ENCODE measurements at places on chromosomes 4 and X. TPM values are rescaled to one million over a fixed set of nuclear protein-coding genes. Genes with fewer than 3 reads are reported as not detected.
A peak's percentile ranks its signal among the peaks of the same experiment; 100 is the strongest.

DNA sequence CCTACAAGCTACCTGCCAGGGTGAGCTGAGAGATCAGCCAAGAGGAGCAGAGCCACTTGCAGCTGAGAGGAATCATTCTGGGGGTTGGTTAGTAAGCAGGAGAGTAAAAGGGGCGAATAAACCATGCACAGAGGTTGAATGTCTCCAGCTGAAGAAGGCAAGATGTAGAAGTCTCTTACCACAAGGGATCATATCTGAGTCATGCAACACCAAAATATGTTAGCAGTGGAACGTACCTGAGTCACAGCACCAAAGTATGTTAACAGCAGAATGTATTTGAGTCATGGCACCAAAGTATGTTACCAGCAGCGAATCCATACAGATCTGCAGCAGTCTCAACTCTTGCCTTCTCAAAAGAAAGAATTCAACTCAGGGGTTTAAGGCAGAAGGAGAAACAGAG lies 29.9 kb downstream of the C4orf51 start:
- no peak overlapping the region for H3K27ac ChIP-seq
- no peak overlapping the region for H3K4me3 ChIP-seq
- H3K4me1 ChIP-seq, result no peaks in the 10 kb centered on the region
- H3K36me3 ChIP-seq, result no peaks in the 10 kb centered on the region

GRCh38 chr4:150252306-150252705 lies 174.1 kb downstream of the DCLK2 start:
- H3K27me3 ChIP-seq, result no peaks in the 10 kb centered on the region
- no peaks in the 10 kb centered on the region for H3K36me3 ChIP-seq
- no peak for DNase-seq
- no peaks in the 10 kb centered on the region for H3K4me1 ChIP-seq
- no peak overlapping the region for H3K4me3 ChIP-seq

- no peaks in the 10 kb centered on the region for H3K4me1 ChIP-seq
- no peak overlapping the region for H3K27ac ChIP-seq
- no peaks in the 10 kb centered on the region for H3K36me3 ChIP-seq
Measured at GRCh38 chrX:39982948-39983347, 114.8 kb downstream of the BCOR start.

DNA sequence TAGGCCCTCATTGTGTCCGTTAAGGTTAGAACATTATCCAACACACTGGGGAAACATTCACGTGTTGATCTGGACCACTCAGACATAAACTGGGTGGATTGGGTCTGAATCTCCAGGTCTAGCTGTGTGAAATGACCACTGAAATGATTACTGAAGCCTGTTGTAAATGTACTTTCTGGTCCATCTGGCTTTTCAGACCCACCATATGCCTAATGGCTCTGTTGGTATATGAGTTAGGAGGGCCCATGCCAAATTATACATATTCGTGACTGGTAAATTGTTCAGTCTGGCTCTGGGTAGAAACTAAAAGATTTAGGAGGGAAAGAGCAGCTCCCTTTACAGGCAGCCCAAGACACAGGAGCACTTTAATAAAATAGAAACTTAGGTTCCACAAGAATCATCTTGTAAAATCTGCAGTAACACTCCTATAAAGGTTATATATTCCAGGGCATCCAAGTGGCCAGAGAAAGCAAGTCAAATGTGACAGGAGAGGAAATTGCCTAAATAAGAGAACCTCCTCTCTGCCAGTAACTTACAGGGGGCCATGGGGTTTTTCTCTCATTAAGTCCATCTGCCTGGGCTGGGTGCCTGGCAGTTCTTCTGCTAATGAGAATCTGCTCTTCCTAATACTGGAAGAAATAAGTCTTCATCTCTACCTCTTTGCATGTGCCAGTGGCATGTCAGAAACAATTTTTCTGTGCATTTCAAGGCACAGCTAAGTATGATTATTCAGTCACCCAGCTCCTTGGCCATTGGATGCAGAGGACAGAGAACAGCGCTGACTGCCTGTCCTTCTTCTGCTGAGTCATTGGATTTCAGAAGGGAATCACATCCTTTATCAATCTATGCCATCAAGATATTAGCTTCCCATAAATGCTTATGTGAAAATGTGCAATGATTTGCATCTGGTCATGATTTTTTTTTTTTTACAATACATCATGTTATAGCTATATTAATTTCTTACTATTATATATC lies 112.6 kb downstream of the GLRA2 start:
- H3K27ac ChIP-seq, result no peak overlapping the region

DNA sequence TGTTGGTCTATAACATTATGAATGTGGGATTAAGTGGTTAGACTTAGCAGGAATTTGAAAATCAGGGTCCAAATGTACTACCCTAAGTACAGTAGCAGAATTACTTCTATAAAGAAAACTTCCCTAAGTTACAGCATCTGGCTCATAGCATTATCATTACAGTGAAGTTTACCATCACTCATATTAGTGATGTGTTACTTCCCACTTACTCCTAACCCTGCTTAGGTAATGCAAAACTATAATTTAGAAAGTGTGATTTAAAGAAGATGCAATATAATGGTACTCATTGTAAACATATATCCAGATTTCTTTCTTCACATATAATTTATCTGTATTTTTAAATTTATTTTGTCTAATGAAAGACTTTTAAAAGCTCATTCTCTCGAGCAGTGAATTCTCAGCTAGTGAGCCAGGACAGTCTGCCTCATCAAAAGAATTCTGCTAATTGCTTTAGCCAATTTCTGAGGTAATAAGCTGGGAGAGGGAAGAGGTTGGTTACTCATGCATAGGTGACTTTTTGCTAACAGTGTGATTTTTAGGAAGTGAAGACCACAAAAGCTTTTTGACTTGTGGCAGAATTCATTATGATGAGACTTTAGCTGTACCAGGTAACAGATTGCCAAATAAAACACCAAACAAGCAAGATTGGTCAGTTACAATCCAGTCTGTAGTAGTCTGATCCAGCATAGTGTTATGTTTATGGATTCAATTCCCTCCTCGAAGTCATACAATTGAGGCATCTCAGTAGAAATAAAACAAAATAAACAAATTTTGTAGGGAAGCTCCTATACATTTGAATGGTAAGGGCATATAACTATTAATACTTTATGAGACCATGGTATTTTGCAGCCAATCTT lies 21.0 kb downstream of the PLS3 start:
- no peaks in the 10 kb centered on the region for H3K27me3 ChIP-seq
- no peak overlapping the region for H3K27ac ChIP-seq
- H3K4me3 ChIP-seq, result no peak overlapping the region
- H3K4me1 ChIP-seq, result peaks cover 8% of the 10 kb centered on the region
- H3K36me3 ChIP-seq, result no peaks in the 10 kb centered on the region
- no peak for DNase-seq

- no peaks in the 10 kb centered on the region for H3K36me3 ChIP-seq
- DNase-seq, result no peak
- H3K4me1 ChIP-seq, result no peaks in the 10 kb centered on the region
- H3K4me3 ChIP-seq, result no peak overlapping the region
- no peak overlapping the region for H3K27ac ChIP-seq
Measured at GRCh38 chrX:105650986-105651385, 171.4 kb upstream of the NRK start.

GRCh38 chrX:96756491-96756890 lies 71.8 kb downstream of the DIAPH2 start:
- no peaks in the 10 kb centered on the region for H3K4me1 ChIP-seq
- no peaks in the 10 kb centered on the region for H3K27me3 ChIP-seq
- H3K36me3 ChIP-seq, result no peaks in the 10 kb centered on the region
- H3K4me3 ChIP-seq, result no peak overlapping the region

DNA sequence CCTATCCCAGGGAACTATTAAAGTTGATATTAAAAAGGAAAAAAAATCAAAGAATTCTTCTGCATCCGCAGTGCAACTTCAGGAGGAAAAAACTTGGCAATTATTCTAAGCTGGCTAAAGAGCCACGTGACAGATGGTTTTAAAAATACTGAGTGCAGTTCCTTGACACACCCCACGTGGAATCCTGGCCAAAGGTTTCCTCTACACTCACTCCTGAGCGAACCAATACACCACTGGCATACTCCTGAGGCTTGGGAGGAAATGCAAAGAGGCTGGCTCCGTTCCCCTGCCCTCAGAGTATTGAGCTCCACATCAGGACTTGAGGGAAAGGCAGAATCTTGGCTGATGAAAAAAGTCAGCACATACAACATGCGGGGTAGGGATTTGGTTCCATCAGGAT lies 133.8 kb upstream of the ATP6AP2 start:
- no peaks in the 10 kb centered on the region for H3K27me3 ChIP-seq
- no peak for DNase-seq
- H3K36me3 ChIP-seq, result no peaks in the 10 kb centered on the region

DNA sequence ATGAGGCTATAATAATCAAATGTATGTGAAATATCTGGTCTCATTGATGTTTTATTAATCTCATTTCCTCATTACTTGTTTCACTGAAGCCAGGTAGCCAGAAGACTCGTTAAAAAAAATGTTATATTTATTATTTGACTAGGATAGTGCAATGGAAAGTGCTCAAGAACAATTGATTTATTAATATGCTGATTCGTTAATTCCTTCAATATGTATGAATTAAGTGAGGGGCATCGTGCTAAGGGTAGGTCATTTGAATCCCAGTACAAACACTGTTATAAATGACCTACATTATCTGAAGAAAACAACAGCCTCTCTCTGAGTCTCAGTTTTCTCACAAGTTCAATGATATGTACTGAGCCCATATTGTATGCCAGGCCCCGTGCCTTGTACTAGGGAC lies 214.2 kb upstream of the GPRIN3 start:
- H3K27ac ChIP-seq, result no peak overlapping the region
- H3K36me3 ChIP-seq, result no peaks in the 10 kb centered on the region
- DNase-seq, result no peak
- no peaks in the 10 kb centered on the region for H3K4me1 ChIP-seq

DNA sequence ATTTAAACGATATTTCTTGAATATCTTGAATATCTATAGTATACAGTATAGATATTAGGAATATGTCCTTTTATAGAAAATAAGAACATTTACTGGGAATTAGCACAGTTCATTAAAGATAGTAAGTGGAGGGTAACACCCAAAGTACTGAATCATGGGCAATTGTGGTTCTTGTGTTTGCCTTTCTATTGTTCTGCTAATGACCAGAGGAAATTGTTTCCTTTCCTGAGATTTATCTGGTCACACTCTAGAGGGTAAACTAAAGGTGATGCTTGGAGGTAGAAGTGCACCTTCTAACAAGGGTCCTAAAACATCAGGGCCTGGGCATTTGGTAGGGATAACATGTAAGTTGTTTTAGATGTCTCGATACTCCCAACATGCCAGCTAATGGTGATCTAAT lies 241.3 kb upstream of the SFRP2 start:
- DNase-seq, result no peak
- no peaks in the 10 kb centered on the region for H3K27me3 ChIP-seq
- no peaks in the 10 kb centered on the region for H3K36me3 ChIP-seq
- no peak overlapping the region for H3K4me3 ChIP-seq

- H3K36me3 ChIP-seq, result no peaks in the 10 kb centered on the region
- DNase-seq, result no peak
- no peaks in the 10 kb centered on the region for H3K4me1 ChIP-seq
- no peaks in the 10 kb centered on the region for H3K27me3 ChIP-seq
- no peak overlapping the region for H3K27ac ChIP-seq
- no peak overlapping the region for H3K4me3 ChIP-seq
Measured at GRCh38 chr4:172357006-172357540, 543.9 kb downstream of the GALNTL6 start.

DNA sequence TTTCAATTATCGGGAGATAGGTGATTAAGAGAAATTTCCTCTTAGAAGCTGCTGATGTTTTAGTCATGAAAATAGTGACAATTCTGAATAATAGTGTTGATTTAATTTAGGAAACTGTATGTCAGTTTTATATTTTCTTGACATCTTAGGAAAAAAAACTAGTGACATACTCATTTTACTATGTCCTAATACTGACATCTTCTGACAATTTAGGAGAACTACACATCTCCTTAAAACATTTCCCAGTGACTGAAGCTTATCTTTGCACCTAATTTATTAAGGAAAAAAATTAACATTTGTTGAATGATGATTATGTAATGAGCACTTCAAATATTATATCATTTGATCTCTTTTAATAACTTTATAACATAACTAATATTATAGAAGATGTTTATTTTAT lies 42.0 kb upstream of the RBMXL3 start:
- DNase-seq, result no peak
- no peak overlapping the region for H3K4me3 ChIP-seq
- H3K4me1 ChIP-seq, result no peaks in the 10 kb centered on the region
- H3K27me3 ChIP-seq, result no peaks in the 10 kb centered on the region
- H3K27ac ChIP-seq, result no peak overlapping the region

DNA sequence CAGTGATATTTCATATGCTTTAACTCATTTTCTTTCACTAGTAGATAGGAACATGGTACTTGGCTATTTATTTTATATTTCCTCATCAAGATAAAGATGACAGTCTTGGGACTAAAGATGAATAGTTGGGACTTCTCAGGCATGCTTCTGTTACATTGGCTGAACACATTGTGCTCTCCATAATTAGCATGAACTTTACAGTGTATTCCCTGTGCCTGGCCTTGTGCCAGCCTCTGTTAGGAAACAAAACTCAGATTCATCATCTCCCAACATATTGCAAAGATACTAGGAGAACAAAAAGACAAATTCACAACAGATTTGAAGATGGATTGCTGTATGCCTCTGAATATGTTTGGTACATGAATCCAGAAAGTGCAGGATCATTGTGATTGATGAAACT lies 26.4 kb downstream of the GRIA2 start:
- H3K27ac ChIP-seq, result no peak overlapping the region
- H3K4me1 ChIP-seq, result no peaks in the 10 kb centered on the region
- no peak overlapping the region for H3K4me3 ChIP-seq
- H3K36me3 ChIP-seq, result no peaks in the 10 kb centered on the region
- peak; percentile 25 for DNase-seq
- no peaks in the 10 kb centered on the region for H3K27me3 ChIP-seq

- H3K27me3 ChIP-seq, result no peaks in the 10 kb centered on the region
- DNase-seq, result no peak
- H3K36me3 ChIP-seq, result no peaks in the 10 kb centered on the region
- no peak overlapping the region for H3K4me3 ChIP-seq
- H3K27ac ChIP-seq, result no peak overlapping the region
- H3K4me1 ChIP-seq, result peaks cover 3% of the 10 kb centered on the region
Measured at GRCh38 chr4:95021099-95021498, 263.3 kb downstream of the BMPR1B start.

- H3K36me3 ChIP-seq, result no peaks in the 10 kb centered on the region
- no peaks in the 10 kb centered on the region for H3K4me1 ChIP-seq
- no peak overlapping the region for H3K4me3 ChIP-seq
- DNase-seq, result no peak
Measured at GRCh38 chr4:28226962-28227361, 1366.3 kb downstream of the STIM2 start.

Gene RAB33A
- total RNA-seq, result not detected

Gene SLC7A11
- total RNA-seq, result 3.4 TPM

Gene PCDH10
- 0.26 TPM for total RNA-seq

Gene TEX13C
- not detected for total RNA-seq

Gene TNIP3
- not detected for total RNA-seq

Gene VGLL1
- 1.0 TPM for total RNA-seq
